ENCODE measurements at places on chromosomes 1 and 21.

DNA sequence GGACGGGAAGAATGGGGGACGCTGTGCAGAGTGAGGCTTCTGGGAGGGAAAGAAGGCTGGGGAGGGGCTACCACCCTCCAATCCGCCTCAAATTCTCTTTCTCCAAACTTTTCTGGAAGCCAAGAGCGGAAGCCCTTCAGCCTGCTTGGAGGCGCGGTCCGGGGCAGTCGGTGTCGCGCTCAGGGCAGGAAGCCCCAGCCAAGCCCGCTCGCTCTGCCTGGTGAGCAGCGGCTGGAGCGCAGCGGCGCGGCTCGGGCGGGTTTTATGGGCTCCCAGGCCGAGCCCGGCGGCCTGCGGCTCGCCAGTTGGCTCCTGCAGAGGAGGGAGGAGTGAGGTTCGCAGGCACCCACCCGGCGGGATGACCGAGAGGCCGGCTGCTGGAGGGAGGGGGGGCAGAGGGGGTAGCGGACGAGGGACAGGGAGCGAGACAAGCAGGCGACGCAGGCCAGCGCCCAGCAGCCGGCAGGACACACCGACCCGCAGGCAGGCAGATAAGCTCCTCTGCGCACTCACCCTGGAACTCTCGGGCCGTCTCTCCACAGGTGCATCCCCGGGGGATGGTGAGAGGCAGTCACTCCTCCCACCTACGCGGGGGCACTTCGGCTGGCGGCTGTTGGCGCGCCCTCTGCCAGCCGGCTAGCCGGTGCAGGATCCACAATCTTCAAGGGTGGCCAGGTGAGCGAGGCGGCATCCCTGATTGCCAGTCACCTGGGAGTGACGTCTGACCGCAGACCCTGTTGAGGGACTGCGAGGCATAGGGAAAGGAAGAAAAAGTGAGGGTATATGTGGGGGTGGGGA is at the start of gene AVPR1B:
Gene AVPR1B, minus strand, starts transcription at position 238 of the 798 bp plus-strand sequence. CDS start 498 bp downstream, outside the sequence.
- peak; percentile 8 for DNase-seq

DNA sequence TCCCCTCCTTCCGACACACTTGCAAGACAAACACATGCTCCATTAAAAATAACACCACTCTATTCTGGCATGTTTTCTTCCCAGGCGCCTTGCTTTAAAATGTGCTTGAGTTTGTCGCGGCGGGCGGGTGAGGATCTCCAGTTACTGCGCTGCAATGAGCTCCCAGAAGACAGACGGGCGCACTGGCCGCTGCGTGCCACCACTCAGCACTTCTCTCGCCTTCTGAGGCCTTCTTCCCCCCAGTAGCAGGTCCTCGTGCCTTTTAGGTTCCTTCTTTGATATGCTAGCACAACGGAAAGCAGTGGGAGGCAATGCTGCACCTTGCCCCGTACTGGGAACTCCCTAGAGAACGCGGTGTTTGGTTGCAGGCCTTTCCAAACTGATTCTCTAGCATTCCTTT is 279.5 kb upstream of the NR5A2 start:
- DNase-seq: no peak

DNA sequence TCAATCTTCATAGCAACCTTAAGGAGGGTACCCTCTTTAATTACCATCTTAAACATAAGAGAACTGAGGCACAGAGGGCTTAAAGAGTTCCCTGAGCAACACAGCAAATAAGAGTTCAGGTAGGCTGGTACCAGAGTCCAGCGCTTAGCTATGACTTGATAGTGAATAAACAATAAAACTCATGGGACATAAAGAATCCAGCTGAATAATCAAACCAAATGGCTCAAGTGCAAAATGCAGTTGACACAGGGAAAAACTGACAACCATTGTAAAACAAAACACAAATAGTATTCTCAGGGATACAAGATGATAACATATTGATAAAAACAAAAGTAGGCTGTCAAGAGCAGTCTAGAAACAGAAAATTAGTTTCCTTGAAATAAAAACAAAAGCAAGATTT is 176.9 kb upstream of the HMGB4 start:
- no peak for DNase-seq

- no peak for DNase-seq
These were observed 32.3 kb downstream of the RCAN1 start for GRCh38 chr21:34582506-34583150.

DNA sequence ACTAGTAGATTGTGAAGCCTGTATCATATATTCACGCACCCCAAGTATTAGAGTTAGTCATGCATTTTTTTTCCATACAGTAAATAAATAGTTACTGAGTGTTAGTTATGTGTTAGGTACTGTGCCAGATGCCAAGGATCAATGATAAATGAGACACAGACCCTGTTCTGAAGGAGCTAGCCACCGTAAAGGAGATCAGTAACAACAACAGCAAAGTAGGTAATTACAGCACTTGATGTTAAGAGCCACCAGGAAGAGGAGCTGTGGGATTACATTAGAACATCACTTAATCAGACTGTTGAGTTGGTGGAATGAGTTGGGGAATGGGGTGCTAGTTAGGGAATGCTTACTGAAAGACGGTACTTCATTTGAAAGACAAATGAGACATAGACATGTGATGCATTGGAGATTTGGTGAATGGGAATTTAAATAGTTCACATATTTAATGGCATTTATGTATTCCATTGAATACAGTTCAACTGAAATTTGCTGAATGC is 21.0 kb downstream of the PRKAA2 start:
- no peak for DNase-seq

DNA sequence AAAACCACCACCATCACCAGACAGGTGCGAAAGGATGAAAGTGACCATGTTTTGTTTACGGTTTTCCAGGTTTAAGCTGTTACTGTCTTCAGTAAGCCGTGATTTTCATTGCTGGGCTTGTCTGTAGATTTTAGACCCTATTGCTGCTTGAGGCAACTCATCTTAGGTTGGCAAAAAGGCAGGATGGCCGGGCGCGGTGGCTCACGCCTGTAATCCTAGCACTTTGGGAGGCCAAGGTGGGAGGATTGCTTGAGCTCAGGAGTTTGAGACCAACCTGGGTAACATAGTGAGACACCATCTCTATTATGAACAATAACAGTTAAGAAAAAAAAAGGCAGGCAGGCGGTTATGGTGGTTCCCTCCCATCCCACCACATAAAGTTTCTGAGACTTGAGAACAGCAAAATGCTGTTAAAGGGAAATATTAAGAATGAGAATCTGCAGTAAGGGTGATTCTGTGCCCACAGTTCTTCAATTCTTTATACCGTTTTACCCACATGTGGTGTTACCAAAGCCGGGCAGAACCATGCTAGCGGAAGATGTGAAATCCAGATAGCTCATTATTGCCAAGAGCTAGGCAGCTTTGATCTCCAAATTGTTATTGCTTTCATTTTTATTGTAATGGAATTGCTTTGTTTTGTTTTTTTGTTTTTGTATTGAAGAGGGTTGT is 34.5 kb upstream of the TDRD10 start:
- no peak for DNase-seq

DNA sequence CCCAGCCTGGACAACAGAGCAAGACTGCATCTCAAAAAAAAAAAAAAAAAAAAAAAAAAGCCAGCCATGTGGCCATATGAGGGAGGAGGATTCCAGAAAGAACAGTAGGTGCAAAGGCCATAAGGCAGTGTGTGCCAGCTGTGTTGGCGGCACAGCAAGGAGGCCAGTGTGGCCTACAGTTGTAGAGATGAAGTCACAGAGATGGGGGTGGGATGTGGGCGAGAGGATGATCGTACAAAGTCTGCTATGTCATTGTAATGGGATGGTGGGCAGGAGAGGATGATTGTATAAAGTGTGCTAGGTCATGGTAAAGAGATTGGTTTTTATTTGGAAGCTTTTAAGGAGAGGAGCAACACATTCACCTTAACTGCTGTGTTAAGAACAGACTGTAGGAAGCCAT is 9.8 kb upstream of the CR1 start:
- no peak for DNase-seq

GRCh38 chr1:115184260-115184950 is 95.1 kb upstream of the TSPAN2 start:
- DNase-seq: no peak

DNA sequence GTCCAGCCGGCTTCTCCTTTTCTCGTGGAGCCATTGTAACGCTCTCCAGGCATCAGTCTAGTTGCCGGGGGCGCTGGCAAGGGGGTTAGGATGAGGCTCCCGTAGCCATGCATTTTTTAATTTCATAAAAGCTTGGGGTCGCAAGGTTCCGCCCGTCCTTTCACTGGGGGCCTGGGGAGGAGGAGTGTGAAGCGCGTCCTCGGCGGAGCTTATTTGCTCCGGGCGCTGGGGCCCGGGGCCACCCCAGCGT is 1.6 kb downstream of the ADGRL2 start:
- no peak for DNase-seq

DNA sequence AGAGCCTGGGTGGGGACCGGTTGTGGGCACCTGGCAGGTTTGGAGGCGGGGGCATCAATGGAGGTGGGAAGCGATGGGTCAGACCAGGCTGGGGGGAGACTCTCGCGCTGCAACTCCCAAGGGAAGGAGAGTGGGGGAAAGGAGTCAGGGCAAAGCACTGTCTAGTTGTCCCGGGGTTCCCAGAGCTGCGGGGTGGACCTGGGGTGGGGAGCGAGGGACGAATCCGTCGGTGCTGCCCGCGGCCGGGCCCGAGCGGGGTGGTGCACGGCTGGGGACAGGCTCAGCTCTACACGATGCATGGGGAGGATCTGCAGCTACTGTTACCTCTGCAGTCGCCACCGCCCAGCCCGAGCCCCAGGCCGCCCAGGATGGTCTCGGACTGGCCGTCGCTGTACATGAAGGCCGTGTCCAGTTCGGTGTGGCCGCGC is 427 bp downstream of the AKR7A2 start:
- DNase-seq: no peak

GRCh38 chr21:42836767-42837301 is 42.5 kb downstream of the WDR4 start:
- no peak for DNase-seq

DNA sequence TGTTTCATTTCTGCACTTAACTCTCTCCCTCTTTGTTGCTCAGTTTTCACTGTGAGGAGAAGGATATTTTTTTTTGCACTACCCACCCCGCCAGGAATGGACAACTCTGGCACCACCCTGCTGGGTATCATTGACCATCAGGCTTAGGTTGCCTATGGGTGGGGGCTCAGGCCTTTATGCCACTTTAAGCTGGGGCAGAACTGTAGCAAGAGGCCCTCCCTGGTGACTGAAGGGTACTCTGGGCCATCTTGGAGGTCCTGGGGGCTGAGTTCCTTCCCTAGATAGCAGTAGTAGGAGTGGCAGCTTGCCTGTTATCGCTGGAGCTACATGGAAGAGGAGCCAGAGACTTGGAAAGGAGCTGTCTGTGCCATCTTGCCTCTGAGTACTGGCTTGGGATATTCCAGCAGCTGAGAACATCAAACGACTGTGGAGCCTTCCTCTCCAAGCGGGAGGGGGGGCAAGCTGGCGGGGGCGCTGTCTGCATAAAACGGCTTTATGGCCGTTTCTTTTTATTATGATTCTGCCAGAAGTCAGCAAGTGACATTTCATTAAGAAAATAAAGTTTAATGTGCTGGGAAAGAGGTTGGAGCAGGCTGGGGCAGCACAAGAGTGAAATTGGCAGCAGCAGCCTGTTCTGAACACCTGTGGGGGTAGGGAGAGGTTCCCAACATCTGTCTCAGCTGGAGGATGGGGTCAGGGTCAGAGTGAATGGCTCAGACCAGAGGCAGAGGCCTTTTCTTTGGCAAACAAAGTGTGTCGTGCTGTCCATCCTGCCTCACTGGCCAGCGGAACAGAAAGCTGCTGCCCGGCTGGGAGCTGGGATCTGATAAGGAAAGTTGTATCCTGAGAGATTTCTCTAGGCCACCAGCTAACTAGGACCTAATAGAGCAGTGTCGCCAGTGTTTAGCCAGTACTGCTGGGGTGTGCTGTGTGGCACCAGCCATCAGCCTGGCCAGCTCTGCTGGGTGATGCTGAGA is 32.9 kb downstream of the TMEM53 start:
- no peak for DNase-seq

DNA sequence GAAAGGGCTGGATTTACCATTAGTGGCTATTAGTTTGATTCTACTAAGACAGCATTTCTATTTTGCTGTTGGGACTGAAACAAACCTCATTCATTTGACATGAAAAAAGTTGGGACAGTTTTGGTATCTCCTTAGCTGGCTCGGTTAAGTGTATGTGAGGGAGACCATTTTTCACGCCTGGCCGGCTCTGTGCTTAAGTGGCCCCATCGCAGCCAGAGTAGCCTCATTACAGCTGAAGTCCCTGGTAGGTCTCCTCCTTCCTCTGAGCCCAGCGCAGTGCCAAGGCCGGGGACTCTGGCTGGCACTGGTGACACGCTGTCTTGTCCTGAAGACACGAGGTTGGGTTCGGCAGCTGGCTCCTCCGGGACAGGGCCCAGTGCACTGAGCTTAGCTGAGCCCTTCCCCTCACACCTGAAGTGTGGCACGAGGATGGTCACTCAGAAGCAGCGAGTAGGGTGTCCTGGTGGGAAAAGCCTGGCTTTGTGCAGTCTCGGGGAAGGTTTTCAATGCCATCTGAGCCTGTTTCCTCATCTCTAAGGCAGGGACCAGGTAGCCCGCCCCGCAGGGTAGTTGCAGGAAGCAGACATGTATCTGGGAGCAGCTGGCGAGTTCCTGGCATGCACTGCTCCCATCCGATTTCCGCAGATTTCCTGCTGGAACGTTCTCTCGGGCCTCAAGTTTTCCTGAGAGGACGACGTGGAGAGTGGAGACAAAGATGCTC is 196.5 kb downstream of the DYRK1A start:
- DNase-seq: no peak

GRCh38 chr1:99674115-99675064 is 28.5 kb downstream of the PALMD start:
- no peak for DNase-seq

GRCh38 chr1:38929476-38929875 is 12.2 kb downstream of the RHBDL2 start:
- DNase-seq: no peak

- DNase-seq: no peak
These were observed 2.2 kb upstream of the NEGR1 start for GRCh38 chr1:72284348-72285073.

DNA sequence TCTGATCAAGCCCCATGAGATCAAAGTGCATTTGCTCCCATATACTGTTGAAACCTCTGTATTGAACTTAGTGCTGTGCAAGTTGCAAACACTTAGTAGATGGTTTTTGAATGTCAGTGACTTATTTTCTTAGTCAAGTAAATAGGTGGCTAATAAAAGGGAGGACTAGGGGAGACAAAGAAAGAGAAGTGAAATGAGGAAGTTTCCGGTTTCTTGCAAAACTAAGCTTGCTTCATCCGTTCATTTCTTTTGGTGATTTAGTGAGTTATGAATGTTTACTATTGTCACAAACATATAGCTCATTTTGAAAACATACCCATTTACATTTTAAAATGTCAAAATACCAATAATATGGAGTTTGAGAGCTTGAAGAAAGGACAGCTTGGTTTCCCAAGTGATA is 23.0 kb downstream of the ADAMTS5 start:
- no peak for DNase-seq

GRCh38 chr1:23126801-23127200 is 41.9 kb downstream of the LUZP1 start:
- DNase-seq: no peak

- DNase-seq: no peak
These were observed 15.7 kb upstream of the C1orf146 start for GRCh38 chr1:92201973-92202372.

Measured in stimulated activated CD4-positive, alpha-beta T cell treated with anti-CD3 and anti-CD28 coated beads, Interleukin-15, amount 100 ng/mL, for 1 hour (primary cell).